ENCODE measurements at places on chromosomes 2 and 18.

- DNase-seq, result no peak
Observed at GRCh38 chr18:45517181-45517741, 98.0 kb upstream of the SLC14A2 start.

GRCh38 chr2:69102041-69102593 lies 89.1 kb downstream of the ANTXR1 start:
- no peak for DNase-seq

- DNase-seq, result no peak
Observed at GRCh38 chr2:195808189-195808588, 151.2 kb downstream of the SLC39A10 start.

DNA sequence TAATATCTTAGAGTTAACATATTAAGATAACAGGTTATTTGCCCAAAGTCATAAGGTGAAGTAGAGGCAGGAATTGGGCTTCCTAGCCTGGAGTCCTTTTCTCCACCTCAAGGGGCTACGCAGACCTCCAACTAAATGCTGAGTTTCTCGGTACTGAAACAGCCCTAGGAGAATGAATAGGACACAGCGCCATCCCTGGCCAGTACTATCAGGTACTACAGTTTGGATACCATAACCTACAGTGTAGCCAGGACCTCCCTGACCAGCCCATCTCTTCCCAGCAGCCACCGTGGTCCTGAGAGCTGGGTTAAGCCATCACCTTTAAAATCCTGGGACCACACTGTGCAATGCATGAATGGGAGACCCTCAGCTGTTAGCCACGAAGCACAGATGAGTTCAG lies 15.7 kb downstream of the CASP8 start:
- no peak for DNase-seq

GRCh38 chr2:44358503-44358902 lies 2.8 kb downstream of the PREPL start:
- DNase-seq, result no peak

GRCh38 chr2:218137514-218137913 lies 11.7 kb downstream of the CXCR2 start:
- no peak for DNase-seq

DNA sequence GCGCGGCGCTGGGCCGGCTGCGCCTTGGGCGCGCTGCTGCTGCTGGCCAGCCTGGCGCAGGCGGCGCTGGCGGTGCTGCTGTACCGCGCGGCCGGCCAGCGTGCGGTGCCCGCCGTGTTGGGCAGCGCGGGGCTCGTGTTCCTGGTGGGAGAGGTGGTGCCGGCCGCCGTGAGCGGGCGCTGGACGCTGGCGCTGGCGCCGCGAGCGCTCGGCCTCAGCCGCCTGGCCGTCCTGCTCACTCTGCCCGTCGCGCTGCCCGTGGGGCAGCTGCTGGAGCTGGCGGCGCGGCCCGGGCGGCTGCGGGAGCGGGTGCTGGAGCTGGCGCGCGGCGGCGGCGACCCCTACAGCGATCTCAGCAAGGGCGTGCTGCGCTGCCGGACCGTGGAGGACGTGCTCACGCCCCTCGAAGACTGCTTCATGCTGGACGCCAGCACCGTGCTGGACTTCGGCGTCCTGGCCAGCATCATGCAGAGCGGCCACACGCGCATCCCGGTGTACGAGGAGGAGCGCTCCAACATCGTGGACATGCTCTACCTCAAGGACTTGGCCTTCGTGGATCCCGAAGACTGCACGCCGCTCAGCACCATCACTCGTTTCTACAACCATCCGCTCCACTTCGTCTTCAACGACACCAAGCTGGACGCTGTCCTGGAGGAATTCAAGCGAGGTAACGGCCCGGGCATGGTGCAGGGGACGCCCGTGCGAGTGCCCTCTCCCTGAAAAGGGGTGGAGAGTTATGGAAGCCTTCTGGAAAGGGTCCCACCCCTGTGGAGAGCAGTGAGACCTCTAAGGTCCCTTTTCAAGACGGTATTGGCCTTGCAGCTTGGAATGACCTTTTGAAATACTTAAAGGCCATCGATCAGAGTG lies 1.0 kb downstream of the CNNM3 start:
- DNase-seq, result no peak

Data from activated CD4-positive, alpha-beta T cell treated with anti-CD3 and anti-CD28 coated beads, Interleukin-2, amount 10 ng/mL, durations not matched to agents 7 days and 5 days (primary cell).